Islet precursor cell (in vitro differentiated cells): ENCODE measurements at places on chromosomes 4 and X.

GRCh38 chrX:117059848-117060247 is 597.1 kb upstream of the CT83 start:
- no peak for DNase-seq

DNA sequence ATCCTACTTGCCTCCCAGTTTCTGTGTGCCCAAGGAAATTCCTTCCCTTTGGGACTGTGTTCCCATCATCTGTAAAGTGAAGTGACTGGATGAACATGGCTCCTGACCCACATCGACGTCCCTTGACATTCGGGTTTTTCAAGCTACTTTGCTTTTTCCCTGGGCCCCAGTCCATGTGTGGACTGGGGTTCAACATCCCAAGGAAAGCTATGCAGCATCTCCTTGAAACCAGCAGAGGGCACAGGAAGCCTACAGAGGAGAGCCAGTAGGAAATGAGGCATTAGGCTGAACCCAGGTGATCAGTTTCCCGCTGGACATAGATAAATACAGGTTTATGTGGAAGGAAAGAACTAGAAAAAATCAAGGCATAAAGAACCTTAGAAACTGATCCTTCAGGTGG is 145.1 kb upstream of the ARHGEF9 start:
- no peak for DNase-seq

DNA sequence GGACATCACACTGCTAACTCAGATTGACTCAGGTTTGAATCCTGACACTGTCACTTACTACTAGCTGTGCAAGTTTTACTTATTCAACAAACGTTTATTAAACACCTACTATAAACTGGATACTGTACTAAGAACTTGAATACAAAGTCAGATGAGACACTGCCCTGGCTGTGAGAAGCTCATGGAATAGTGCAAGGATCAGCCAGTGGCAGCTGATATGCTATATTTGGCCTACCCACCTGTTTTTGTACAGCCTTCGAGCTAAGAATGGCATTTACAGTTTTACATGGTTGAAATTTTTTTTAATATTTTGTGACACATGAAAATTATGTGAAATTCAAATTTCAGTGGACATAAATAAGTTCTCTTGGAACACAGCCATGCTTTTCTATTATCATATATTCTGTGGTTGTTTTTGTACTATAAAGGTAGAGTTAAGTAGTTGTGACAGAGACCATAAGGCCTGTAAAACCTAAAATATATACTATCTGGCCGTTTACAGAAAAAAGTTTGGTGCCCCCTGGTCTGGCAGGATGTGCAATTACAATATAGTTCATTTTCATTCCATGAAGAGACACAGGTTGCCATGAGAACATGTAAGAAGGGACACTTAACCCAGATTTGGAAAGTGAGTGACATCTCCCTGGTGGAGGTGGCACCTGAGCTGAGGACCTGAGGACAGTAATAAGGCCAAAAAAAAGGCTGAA is 3.4 kb upstream of the SEC24D start:
- DNase-seq: no peak

- no peak for DNase-seq
Observed at GRCh38 chr4:147950261-147950660, 218.4 kb downstream of the ARHGAP10 start.

- DNase-seq: no peak
Observed at GRCh38 chrX:122501652-122502051, 682.4 kb upstream of the GRIA3 start.

GRCh38 chr4:149247164-149247563 is 568.5 kb downstream of the IQCM start:
- DNase-seq: no peak

DNA sequence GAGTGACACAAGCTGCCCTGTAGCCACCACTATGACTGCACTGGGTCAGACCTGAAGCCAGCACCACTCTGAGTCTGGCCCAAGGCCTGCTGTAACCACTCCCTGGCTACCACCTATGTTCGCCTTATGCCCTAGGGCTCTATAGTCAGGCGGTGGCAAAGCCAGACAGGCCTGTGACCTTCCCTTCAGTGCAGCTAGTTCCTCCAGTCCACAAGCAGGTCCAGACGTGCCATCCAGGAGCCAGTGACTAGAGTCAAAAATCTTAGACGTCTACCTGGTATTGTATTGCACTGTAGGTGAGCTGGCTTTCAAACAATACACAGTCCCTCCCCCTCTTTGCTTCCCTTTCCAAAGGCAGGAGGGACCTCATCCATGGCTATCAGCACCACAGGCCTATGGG is 54.0 kb upstream of the RNF128 start:
- peak; percentile 56 for DNase-seq
